ENCODE measurements at places on chromosomes 5 and 9.

DNA sequence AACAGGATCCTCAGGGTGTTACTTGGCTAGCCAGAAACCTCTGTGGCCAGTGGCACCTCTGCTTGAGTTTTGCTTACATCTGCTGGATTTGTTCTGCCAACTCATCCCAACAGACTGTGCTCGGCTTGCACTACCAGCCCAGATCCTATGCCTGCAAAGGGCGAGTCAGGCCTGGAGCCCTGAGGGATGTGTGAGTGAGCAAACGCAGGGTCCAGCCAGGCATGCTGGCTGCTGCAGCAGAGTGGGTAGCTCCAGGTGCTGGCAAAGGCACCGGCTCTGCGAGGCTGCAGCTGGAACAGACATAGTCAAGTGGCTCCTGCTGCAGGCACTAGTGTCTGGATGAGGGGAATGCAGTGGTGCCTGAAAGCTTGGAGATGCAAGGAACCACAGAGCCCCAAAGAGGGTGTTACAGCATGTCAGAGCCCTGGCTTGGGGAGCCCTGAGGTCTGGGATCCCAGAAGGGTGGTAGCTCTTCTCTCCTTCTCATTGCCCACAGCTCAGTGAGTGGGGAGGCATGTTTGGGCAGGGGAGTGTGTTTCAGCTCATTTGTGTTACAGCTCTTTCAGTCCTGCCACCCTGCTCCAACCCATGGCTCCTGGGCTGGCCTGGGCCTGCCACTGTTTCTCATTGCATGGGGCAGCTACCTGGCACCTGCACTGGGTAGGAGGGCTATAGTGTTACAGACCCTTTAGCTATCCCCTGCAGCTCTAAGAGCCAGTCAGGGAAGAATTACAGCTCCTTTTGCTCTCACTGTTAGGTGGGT is 332.6 kb downstream of the TAF11L14 start:
- DNase-seq: no peak

GRCh38 chr5:173907686-173908371 is 19.7 kb downstream of the CPEB4 start:
- no peak for DNase-seq

DNA sequence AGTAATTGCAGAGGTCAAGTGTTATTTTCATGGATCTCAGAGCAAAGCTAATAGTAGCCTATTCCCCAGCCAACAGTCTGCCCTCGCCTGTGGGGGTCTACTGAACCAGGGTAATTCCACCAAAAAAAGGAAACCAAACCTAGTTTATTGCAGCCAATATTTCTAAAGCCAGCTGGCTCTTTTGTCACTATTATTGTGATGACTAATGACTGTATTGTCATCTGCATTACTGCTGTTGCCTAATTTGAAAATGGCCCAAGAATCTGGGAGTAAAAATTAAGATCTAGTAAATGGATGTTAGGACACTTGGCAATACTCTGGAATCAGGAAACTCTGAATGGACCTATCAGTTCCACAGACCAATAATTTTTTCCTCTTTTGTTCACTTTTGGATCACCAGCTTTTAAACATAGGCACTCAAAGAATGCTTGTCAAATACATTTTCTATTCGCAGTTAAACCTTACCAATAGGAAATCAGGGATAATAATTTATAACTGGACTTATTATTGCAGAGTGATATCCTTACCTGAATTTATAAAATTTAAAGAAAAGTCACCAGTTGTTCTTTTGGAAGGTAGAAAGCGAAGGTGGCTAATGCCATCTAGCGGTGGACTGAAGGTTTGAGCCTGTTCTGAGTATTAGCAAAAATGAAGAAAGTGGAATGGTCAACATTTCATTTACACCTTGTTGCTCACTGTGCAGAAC is 69.2 kb downstream of the SYK start:
- DNase-seq: no peak

GRCh38 chr5:84453405-84453804 is 68.7 kb upstream of the EDIL3 start:
- no peak for DNase-seq

- DNase-seq: no peak
Observed at GRCh38 chr9:116644091-116644688, 42.9 kb upstream of the TRIM32 start.

DNA sequence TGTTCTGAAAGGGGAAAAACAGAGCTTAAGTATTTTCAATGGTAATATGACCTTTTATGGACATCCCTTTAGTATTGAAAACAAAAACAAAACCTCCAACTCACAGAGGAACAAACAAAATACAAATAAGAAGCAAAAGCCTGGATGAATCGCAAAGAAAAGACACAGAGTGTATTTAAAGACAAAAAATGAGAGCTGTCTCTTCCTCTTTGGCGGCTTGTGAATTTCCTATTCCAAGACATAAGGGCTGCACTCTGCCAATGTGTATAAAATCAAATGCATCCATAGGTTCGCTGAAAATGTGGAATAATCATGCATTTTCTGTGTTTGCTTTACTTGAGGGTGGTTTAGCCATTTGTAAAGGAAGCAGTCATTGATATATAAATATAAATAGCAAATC is 739.3 kb upstream of the ZNF608 start:
- no peak for DNase-seq

DNA sequence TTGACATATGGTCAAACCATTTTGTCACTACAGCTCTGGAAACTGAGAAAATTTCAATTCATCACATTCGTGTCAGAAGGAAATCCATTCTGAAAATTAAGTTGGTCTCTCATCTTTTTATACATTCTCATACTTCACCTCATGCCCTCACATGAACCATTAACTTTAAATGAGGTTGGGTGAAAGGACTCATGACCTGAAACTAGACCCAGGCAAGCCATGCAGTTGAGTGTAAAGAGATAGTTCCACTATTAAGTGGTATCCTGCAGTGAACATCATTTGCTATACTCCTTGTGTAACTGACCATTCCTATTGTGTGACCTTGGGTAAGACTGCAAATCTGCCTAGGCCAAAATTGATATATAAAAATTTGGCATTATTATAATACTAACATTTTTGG is 299.6 kb upstream of the GRIN3A start:
- DNase-seq: no peak

- no peak for DNase-seq
Observed at GRCh38 chr9:97993000-97993399, 9.9 kb downstream of the ANP32B start.

DNA sequence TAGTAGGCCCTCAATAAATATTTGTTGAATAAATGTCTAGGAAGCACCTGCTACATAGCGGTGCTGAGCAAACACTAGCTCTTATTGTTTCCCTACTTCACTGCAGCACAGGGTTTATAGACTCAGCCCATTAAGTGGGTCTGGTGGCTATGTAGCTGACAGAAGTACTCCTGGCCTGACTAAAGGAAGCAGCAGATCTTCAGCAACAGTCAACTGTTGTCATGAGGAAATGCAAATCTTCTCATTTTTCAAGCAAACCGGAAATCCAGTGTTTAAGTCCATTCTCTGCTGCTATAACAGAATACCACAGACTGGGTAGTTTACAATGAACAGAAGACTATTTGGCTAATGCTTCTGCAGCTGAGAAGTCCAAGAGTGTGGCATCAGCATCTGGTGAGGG is 2.8 kb upstream of the TEX10 start:
- no peak for DNase-seq

DNA sequence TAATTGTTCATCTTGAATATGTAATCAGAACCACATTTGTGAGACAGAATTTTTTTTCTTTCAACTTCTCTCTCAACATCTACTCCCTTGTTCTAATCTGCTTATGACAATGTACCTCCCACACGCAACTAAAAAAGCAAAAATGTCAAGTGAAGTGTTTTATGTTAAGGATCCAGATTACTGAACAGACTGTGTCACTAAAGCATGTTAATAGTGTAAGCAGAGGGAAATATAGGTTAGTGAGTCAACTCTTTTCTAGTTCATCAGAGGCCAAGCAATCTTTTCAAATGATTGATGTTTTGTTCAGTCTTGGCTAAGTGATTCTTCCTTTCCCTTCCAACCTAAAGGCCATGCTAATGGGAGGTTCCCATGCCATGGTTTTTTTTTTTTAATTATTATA is 34.7 kb upstream of the IDNK start:
- DNase-seq: no peak

GRCh38 chr9:137664676-137665075 is 45.9 kb downstream of the EHMT1 start:
- DNase-seq: no peak

GRCh38 chr5:178839319-178839704 is 20.4 kb upstream of the ZNF354B start:
- no peak for DNase-seq

DNA sequence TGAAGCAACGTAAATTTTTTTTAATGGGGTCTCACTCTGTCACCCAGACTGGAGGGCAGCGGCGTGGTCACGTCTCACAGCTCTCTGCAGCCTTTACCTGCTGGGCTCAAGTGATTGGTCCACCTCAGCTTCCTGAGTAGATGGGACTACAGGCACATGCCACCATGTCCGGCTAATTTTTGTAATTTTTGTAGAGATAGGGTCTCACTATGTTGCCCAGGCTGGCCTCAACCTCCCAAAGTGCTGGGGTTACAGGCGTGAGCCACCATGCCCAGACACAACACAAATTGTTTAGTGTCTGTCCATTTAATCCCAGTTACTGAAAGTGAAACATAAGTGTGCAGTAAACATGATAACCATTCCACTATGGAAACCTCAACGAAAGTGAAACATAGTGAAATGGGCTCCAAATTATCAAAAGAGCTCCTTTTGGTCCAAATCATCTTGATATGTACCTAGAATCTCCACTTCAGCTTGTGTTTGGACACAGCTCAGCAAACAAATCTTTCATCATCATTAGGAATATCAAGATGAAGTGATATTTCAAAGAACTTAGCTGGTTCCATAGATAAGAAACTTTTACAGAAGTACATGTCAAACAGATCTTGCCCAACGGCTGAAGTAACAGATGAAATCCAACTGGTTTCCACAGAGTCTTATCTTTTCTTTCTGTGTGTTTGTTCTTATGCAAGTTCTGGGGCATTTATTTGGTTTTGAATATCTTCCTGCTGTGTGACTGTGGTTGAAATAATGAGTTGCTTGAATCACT is 41.2 kb upstream of the PLPP1 start:
- DNase-seq: no peak

- peak; percentile 87 for DNase-seq
Observed at GRCh38 chr5:177071666-177072385, 14.9 kb upstream of the FGFR4 start.

DNA sequence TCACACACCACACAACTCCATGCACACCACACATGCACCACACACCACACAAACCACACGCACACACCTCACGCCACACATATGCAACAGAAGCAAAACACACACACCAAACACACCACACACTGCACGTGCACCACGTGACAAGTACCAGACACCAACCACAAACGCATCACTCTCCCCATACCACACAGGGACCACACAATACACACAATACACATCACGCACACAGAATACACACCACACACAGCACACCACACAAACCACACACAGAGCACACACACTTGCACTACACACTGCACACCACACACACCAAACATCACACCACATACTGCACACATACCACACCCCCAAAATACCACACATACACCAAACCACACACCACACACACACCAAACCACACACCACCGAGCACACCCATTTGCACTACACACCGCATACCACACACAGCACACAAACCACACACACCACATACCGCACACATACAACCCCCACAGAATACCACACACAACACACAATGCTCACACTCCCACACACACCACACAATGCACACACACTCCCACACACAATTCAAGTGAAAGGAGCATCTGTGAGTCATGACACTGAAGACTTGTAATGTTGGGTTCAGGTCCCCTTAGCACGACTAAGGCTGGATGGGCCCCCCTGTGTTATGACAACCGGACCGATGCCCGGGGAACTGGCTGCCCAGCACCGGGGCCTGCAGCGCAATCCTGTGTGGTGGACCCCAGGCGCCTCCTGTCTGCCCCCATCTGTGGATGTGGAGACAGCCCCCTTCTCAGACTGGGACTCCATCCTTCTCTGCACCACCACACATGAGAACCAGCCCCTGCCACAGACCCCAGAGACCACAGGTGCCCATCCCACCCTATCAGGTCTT is 6.0 kb upstream of the ZDHHC11 start:
- DNase-seq: no peak

GRCh38 chr9:106405871-106406435 is 457.0 kb upstream of the ZNF462 start:
- no peak for DNase-seq

DNA sequence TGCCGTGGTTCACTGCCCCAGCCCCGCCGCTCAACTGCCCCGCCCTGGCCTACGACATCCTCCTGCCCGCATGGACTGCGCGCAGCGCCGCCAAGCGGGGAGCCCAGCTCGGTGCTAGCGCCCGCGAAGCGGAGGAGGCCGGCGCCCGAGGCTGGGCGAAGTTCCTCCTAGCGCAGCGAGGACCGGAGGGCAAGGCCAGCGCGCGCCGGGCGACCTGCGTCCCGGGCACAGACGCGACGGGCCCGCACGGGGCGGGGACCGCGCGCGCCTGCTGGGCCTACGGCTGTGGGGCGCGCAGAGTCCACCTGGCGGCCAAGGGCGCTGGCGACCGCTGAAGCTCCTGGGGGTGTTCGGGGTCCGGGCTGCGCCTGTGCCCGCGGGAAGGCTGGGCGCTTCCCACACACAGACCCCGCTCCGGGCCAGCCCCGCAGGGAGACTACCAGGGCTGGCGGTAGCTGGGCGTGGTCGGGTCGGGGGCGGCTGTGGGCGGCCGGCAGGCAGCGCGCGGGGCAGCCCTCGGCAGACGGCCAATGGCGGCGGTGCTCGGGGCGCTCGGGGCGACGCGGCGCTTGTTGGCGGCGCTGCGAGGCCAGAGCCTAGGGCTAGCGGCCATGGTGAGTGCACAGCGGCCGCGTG is at the start of gene PCBD2:
Gene PCBD2, plus strand, starts transcription at position 522 of the 636 bp plus-strand sequence. Its CDS starts 9 bp downstream, at position 531.
- DNase-seq: peak; percentile 78

DNA sequence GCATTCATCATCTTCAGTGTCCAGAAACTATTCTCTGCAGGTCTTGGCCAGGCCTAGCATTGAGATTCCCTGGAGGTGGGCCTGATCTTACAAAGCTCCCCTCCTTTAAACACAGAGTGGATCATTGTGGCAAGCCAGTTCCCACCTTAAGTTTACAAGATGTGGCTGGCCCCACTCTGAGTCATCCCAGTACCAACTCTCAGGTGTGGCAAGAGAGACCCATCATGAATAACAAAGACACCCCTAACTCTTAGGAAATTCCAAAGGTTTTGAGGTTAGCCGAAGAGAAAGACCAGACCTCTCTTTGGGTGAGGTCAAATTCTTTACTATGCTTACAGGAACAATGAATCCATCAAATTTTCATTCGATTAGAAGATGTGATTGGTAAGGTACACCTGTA is 78.2 kb downstream of the RFK start:
- DNase-seq: no peak

Data from NCI-H446 (cell line).